Fibroblast of skin of right biceps (primary cell): ENCODE measurements at places on chromosomes 3 and 15.
A peak's percentile ranks its signal among the peaks of the same experiment; 100 is the strongest.

GRCh38 chr3:1380926-1381646 lies 288.3 kb downstream of the CNTN6 start:
- DNase-seq: no peak

DNA sequence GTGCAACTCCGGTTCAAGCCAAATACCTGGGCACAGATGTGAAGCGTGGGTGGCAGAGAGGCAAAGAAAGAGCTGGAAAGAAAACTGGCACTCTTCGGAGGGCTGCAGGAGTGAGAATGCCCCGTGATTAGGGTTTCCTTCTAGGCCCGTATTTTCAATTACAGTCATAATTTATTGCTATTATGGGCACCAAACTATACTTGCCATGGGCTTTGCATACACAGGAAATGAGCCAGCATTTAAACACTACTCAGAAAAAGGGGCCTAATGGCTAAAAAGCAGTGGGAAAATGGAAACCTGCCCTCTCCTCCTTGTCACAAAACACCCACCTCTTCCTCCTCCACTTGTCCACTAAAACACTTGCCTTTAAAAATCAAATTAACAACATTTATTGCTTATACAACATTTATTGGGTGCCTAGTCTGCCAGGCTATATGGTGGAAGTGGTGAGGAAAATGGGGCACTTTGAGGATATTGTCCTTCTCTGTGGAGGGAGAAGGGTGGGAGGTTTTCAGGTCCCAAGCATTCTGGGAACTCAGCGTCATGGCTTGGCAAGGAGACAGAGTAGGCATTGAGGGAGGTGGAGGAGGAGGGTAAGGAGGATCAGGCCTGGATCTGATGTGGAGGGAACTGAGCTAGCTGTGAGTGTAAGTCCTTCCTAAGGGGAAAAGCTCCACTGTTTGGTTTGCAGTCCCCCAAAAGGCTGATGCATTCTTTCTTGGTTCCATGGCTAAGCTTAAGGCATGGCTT lies 160.9 kb downstream of the SLCO3A1 start:
- DNase-seq: no peak

- DNase-seq: no peak
Observed at GRCh38 chr3:190352861-190353457, 30.7 kb upstream of the CLDN1 start.

- DNase-seq: no peak
Observed at GRCh38 chr3:186152361-186152798, 43.5 kb upstream of the ETV5 start.

DNA sequence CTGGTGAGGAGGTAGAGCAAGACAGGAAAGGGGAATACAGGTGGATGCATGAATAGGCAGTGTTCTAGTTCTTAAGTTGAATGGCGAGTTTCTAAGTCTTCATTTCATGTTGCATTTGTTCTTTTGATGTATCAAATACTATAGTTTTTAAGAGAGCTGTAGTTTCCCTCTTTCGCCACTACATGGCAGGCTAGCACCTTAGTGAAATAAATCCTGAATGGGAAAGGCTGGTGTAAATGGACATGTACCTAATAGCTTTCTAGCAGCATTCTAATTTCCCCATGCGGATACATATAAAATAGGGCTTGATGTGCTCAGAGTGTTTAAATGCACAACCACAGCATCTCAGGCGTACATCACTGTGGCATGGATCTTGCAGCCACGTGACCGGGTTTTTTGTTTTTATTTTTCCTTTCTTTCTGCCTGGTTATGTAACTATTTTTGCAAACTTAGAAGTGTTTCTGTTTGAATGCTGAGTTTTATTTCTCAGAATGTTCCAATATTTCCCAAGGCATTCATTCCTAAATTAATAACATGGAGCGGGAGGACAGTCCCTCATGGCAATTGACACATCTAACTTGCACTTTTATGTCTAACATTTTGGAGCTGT lies 23.5 kb upstream of the CLN6 start:
- DNase-seq: peak; percentile 79

DNA sequence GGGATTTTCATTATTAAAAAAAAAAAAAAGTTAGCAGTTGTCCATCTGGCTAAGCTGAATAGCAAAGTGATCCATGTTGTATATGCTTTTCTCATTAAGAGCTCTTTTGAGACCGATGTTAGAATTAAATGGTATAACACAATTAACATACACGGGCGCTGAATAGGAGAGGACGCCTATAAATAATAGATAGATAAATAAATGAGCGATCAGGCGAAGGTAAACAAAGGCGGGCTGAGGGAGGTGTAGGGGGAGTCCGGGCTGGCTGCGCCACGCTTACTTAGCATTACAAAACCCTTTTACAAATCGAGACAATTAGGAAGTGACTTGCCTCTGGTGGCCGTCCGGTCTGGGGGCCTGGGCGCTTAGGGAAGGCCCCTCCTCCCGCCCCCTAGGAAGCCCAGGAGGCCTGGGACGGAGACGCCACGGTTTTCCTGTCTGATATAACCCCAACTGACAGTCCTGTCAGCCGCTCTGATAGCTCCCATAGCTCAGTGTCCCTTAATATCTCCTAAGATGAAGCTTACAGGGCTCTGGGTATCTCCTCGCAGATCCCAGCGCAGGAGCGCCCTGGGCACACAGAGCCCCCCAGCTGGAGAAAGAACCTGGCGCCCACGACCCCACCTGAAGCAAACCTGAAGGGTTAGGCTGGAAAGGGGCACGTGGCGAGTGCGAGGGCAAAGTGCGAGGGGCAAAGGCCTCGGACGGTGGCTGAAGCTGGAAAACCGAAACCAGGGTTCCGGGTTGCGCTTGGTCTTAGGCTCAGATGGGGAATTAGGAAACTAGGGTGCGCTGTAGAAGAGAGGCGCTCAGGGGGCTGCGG lies 3.6 kb downstream of the SOX14 start:
- DNase-seq: no peak

- no peak for DNase-seq
Observed at GRCh38 chr3:144049374-144049773, 77.8 kb downstream of the DIPK2A start.

DNA sequence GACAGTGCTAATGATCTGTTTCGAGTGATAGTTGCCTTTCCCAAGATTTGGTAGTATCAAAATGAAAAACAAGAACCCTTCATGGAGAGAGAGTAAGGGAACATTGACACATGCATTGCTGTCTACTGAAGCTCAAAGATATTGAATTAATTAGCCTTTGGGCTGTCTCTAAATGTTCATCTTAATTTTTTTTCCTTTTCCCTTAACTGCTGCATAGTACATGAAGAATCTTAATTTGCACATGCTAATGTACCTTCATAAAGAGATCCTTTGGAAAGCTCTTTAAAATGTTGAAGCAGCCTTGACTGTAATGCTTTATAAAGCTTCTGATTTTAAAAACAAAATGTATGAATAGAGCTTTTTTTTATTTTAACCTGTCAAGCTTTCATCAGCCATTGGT lies 452.2 kb downstream of the TUSC7 start:
- DNase-seq: no peak
